Activated T-cell treated with anti-CD3 and anti-CD28 coated beads for 1 hour (primary cell): ENCODE measurements at places on chromosomes 12 and 14.

- DNase-seq = no peak
Observed at GRCh38 chr14:50056435-50056834, 59.9 kb downstream of the VCPKMT start.

DNA sequence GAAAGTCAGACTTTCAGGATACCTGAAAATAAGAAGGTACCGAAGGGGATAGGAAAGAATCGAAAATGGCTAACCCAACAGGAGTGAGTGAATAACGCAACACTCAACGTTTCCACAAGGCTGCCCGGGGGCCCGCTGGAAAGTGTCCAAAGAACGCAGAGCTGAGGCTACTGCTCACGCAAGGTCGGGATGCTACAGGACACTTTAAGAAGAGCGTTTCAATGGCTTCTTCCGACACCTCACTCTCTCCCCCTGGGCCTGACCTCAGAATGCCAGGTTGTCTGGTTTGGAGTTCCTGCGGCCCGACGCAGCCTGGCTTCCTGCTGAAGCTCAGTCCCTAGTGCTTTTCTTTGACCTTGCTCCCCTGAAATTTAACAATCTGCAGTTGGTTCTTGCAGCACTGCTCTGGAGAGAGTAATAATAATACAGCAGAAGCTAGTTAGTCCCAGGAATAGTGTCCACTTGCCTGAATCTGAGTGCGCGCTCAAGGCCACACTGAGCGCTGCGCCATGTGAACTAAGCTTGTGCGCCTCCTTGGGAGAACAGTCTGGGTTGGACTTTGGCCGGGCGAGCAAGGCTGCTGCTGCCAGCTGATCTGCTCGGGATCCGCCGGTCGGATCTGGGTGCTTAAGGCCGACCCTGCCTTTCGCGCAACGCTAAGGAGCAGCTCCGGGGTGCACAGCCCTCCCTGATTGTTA lies 2.0 kb upstream of the ALX1 start:
- no peak for DNase-seq

GRCh38 chr12:76135456-76135855 lies 51.0 kb upstream of the NAP1L1 start:
- no peak for DNase-seq

GRCh38 chr14:61343471-61343870 lies 22.1 kb downstream of the PRKCH start:
- DNase-seq = no peak

GRCh38 chr12:12909228-12909994 lies 18.0 kb downstream of the GPRC5A start:
- DNase-seq = no peak

- no peak for DNase-seq
Observed at GRCh38 chr14:96626916-96627315, 124.7 kb downstream of the PAPOLA start.

GRCh38 chr12:109214131-109214530 lies 95.0 kb downstream of the FOXN4 start:
- no peak for DNase-seq

DNA sequence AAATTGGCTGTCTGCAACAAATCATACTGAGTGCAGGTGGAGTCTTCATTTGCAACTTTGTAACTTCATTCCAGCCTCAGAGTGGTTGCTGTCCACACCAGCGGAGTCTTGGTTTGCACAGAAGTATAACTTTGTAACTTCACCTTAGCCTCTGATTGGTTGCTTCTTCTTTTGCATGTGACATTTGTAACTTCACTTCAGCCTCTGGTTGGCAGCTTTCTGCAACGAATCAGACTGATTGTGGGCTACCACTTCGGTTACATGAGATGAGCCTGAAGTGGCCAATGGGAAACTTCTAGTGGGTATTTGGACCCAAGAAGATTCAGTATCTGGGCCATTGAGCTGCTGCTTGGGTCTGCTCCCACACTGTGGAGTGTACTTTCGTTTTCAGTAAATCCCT lies 17.8 kb downstream of the RASSF8 start:
- DNase-seq = no peak

GRCh38 chr12:43396671-43397070 lies 155.3 kb downstream of the ADAMTS20 start:
- DNase-seq = no peak

- DNase-seq = no peak
Observed at GRCh38 chr14:84343656-84344055, 1186.3 kb upstream of the FLRT2 start.

DNA sequence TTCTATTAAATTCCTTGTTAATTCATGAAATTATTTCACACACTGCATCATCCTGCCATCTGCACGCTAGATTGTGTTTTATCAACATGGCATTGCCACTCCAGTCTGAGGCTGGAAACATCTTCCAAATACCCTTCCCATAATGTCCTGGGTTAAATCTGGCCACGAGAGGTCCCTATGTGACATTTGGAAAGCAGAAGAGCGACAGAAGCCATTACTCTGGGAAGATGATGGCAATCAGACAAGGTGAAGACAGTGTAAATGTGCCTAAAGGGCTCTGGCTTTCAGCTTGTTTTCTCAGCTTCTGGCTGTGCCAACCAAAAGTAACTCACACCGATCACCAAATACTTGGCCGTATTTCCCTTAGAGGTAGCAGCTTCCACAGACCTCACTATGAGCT lies 144.8 kb downstream of the CAPZA3 start:
- no peak for DNase-seq

GRCh38 chr12:124493809-124494750 lies 73.3 kb downstream of the NCOR2 start:
- no peak for DNase-seq

DNA sequence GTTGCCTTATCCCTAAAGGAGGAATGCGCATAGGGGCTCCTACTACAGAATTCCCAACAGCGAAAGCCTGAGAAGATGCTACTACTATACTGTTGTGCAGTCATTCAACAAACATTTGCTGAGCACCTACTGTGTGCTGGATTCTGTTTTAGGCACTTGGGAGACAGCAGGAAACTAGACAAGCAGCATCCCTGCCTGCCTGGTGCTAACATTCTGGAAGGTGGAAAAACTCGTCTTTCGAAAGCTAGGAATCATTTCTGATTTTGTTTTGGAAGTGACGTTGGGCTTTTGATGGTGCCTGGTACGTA lies 131.5 kb upstream of the NCOR2 start:
- no peak for DNase-seq

DNA sequence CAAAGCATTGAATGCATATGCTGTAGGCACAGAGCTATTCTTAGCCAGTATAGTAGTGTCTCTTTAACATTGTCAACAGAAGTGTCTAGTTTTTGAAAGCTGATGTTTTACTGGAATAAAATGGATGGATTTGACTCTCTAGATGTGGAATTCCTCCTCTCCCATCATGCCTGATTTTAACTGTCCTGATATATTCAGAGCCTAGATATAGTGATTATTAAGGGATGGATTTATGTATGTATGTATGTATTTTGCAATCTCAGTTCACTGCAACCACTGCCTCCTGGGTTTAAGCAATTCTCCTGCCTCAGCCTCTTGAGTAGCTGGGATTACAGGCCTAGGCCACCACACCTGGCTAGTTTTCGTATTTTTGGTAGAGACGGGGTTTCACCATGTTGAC lies 144.8 kb upstream of the NAV3 start:
- no peak for DNase-seq

DNA sequence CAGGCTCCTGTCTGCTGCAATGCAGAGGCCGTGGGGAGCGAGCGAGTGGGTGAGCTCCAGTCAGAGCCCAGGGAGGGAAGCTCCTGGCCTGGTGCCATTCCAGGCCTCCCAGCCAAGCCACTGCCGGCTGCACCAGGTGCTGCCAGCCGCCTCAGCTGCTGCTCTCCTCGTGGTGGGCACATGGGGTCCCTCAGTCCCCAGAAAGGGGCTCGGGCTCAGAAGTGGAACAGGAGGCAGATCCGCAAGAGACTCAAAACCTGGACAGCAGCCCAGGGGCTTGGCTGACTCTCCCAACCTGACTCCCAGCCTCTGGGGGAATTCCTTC lies 2.4 kb downstream of the ABCB9 start:
- no peak for DNase-seq

GRCh38 chr12:72982356-72982755 lies 710.2 kb downstream of the TRHDE start:
- DNase-seq = no peak

- DNase-seq = no peak
Observed at GRCh38 chr12:12097891-12098690, 27.4 kb downstream of the BCL2L14 start.

DNA sequence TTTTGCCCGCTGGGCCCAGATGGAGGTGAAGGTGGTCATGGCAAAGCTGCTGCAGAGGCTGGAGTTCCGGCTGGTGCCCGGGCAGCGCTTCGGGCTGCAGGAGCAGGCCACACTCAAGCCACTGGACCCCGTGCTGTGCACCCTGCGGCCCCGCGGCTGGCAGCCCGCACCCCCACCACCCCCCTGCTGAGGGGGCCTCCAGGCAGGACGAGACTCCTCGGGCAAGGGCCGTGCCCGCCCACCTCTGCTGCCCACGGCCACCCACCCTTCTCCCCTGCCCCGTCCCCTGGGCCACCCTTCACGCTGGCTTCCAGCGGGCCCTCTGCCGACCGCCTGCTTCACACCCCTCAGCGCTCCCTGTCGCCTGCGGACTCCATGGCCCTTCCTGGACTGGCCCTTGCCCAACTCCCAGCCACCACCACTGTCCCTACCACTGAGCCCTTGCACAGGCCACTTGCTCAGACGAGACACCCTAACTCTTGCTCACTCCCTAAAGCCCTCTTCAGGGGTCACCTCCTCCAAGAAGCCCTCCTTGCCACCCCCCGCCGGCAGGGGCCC lies 42.5 kb downstream of the CYP46A1 start:
- DNase-seq = no peak

GRCh38 chr14:68172627-68173026 lies 353.0 kb downstream of the RAD51B start:
- DNase-seq = no peak

DNA sequence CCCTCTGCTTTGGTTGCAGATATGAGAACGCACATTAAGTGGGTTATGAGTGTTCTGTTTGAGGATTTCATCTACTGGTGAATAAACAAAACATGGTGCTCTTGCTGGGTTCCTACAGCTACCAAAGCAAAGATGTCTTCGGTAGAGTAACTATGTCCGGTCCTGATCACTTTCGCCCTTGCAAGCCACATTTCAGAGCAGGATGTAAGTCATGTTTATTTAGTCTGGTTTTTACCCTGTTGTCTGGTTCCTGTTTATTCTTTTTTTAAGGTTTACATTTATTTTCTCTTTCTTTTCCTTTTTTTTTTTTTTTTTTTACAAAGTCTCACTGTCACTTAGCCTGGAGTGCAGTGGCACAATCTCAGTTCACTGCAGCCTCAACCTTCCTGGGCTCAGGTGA lies 99.2 kb downstream of the VEZT start:
- no peak for DNase-seq
